ENCODE measurements at places on chromosomes 11 and 22.
A peak's percentile ranks its signal among the peaks of the same experiment; 100 is the strongest.

- no peaks in the 10 kb centered on the region for H3K4me1 ChIP-seq
- DNase-seq: no peak
- no peak overlapping the region for H3K27ac ChIP-seq
These were observed 104.9 kb downstream of the GAB2 start for GRCh38 chr11:78312712-78313111.

GRCh38 chr22:39936523-39937145 is 23.6 kb upstream of the TMA7B start:
- peaks cover 2% of the 10 kb centered on the region for H3K36me3 ChIP-seq
- no peaks in the 10 kb centered on the region for H3K27me3 ChIP-seq
- peak overlapping the region; percentile 30 for H3K4me3 ChIP-seq
- DNase-seq: no peak

GRCh38 chr22:42967933-42968332 is 47.0 kb downstream of the PACSIN2 start:
- peaks cover 5% of the 10 kb centered on the region for H3K4me1 ChIP-seq
- no peak overlapping the region for H3K4me3 ChIP-seq
- no peaks in the 10 kb centered on the region for H3K27me3 ChIP-seq
- DNase-seq: no peak
- H3K36me3 ChIP-seq: no peaks in the 10 kb centered on the region

- no peak for DNase-seq
- no peaks in the 10 kb centered on the region for H3K36me3 ChIP-seq
- peaks cover 12% of the 10 kb centered on the region for H3K4me1 ChIP-seq
- H3K27me3 ChIP-seq: no peaks in the 10 kb centered on the region
These were observed 2.6 kb upstream of the ENDOD1 start for GRCh38 chr11:95086836-95087570.

- DNase-seq: no peak
- H3K36me3 ChIP-seq: no peaks in the 10 kb centered on the region
- no peaks in the 10 kb centered on the region for H3K27me3 ChIP-seq
- no peak overlapping the region for H3K4me3 ChIP-seq
- H3K4me1 ChIP-seq: no peaks in the 10 kb centered on the region
These were observed 184.9 kb downstream of the TENM4 start for GRCh38 chr11:79255965-79256364.

- H3K27me3 ChIP-seq: peaks cover 33% of the 10 kb centered on the region
- H3K4me3 ChIP-seq: peak overlapping the region; percentile 50
- no peak for DNase-seq
- H3K27ac ChIP-seq: no peak overlapping the region
- peaks cover 23% of the 10 kb centered on the region for H3K4me1 ChIP-seq
- H3K36me3 ChIP-seq: no peaks in the 10 kb centered on the region
These were observed 627 bp downstream of the ASCL2 start for GRCh38 chr11:2269601-2270321.

DNA sequence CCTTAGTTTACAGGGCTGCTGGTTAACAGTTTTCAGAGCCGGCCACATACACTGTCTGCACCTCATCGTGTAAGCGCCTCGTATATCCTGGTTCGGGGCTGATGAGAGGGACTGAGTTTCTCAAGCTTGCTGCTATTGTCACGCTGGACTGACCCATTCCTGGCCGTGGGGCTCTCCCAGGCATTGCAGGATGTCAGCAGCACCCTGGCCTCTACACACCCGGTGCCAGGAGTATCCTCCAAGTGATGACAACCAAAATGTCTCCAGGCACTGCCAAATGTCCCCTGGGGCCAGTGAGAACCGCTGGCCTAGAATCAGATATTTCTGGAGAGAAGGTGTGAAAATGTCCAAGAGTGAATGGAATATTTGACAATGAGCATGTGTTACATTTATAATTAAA is 82.8 kb downstream of the ST3GAL4 start:
- H3K27me3 ChIP-seq: peaks cover 2% of the 10 kb centered on the region
- H3K4me1 ChIP-seq: no peaks in the 10 kb centered on the region
- H3K27ac ChIP-seq: no peak overlapping the region
- DNase-seq: no peak

DNA sequence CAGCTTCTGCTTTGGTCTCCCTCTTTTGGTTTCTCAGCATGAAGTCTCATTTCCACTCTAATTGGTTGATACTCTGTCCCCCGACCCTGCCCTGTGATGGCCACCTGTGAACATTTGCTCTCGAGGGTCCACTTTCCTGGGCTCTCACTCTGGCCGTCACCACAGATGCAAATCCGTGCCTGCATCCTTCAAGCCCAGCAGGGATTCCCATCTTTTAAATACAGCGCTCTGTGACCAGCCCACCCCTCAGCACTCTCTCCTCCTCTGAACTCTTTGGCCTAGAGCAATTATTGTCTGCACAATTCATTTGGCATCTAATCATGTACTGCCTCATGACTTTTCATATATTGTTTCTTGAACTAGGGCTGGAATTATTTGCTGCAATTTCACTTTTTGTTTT is 26.0 kb downstream of the PKNOX2 start:
- H3K27ac ChIP-seq: no peak overlapping the region
- DNase-seq: no peak
- H3K4me3 ChIP-seq: no peak overlapping the region
- H3K36me3 ChIP-seq: no peaks in the 10 kb centered on the region

DNA sequence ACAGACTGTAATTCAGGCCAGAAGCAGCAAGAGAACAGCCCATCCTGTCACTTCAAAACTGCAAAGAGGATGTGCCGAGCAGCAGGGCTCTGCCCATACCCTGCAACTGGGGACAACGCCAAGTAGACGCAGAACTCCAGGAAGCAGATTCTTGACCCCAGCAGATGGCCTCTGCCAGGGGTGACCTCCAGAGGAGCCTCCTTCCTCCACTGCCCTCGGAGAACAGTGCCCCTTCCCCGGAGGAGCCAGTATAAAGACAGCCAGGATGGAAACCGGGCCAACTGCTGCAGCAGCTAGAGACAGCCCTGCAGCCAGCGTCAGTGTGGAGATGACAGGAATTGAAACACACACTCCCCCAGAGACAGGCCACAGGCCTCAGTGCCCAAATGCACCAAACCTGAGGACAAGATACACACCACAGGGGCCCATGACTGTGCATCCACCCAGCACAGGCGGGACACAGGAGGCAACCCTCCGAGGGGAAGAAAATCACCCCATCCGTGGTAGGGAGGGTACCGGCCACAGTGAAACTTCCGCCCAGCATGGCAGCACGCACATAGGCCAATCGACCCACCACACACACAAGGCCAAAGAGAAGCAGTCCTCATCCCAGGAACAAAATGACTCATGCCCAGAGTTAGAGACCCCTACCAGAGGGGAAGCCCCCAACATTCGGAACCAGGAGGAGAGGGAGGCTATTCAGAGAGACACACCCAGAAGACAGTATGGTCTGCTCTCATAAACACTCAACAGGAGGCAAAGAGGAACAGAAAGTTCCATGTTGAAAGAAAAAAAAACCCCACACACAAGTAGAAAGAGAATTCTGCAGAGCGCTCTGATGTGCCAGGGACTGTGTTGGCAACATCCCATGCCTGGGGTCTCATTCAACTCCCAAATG is 5.6 kb downstream of the AHNAK start:
- no peaks in the 10 kb centered on the region for H3K27me3 ChIP-seq
- peak overlapping the region; percentile 35 for H3K4me3 ChIP-seq
- no peak for DNase-seq
- peak overlapping the region; percentile 96 for H3K27ac ChIP-seq

- H3K4me1 ChIP-seq: peaks cover 39% of the 10 kb centered on the region
- no peaks in the 10 kb centered on the region for H3K27me3 ChIP-seq
- no peaks in the 10 kb centered on the region for H3K36me3 ChIP-seq
- H3K4me3 ChIP-seq: no peak overlapping the region
These were observed 16.9 kb upstream of the TCF20 start for GRCh38 chr22:42287174-42287890.

GRCh38 chr11:23555085-23555484 is 694.8 kb upstream of the CCDC179 start:
- no peak for DNase-seq
- H3K27me3 ChIP-seq: no peaks in the 10 kb centered on the region
- H3K36me3 ChIP-seq: no peaks in the 10 kb centered on the region

GRCh38 chr11:75155570-75156422 is 4.9 kb downstream of the SLCO2B1 start:
- H3K36me3 ChIP-seq: no peaks in the 10 kb centered on the region
- no peaks in the 10 kb centered on the region for H3K27me3 ChIP-seq
- H3K4me1 ChIP-seq: no peaks in the 10 kb centered on the region
- no peak overlapping the region for H3K27ac ChIP-seq

All from effector memory CD4-positive, alpha-beta T cell (primary cell).